ENCODE measurements at places on chromosomes 4 and X. TPM values are rescaled to one million over a fixed set of nuclear protein-coding genes. Genes with fewer than 3 reads are reported as not detected.
A peak's percentile ranks its signal among the peaks of the same experiment; 100 is the strongest.

DNA sequence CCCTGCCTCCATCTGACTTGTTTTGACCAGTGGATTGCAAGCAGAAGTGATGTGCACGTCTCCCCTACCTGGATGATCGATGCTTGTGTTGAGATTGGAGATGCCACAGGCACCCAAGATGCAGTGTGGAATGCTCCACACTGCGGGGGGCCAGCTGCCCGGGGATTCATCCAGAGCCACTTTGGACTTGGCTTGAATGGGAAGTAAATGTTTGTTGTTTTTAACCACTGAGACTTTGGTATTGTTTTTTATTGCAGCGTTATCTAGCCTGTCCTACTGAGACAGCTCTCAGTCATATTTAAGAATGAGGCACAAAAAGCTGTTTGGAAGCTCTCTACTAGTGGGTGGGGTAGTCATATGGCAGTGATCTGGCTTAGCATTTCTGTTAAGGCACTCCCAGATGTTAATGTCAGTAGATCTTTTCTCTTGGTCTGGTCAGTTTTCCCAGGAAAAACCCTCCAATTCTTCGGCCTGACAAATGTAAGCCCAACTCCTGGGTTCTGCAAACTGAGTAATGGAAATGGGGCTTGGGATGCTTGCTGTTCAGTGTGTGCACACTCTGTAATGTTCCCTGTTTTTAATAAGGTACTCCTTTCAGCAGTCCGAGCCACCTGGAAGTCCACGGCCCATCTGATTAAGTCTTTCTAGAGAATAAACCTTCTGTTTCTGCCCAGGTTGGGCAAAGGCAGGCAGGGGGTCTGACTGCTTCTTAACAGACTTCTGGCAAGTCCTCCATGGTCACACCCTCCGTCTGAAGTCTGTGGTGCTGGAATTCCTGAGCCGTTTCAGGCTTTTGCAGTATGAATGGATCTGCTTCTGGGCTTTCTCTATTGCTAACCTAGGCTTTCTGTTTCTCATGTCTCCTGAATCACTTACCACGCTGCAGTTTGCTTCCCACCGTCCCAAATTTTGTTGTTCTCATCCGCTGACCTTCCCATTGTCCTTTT is 74.8 kb downstream of the WWC2 start:
- peak; percentile 63 for DNase-seq

- no peak for DNase-seq
Observed at GRCh38 chr4:126742048-126742447, 890.7 kb upstream of the INTU start.

SH3D19 gene
- total RNA-seq, result 95.9 TPM

DNA sequence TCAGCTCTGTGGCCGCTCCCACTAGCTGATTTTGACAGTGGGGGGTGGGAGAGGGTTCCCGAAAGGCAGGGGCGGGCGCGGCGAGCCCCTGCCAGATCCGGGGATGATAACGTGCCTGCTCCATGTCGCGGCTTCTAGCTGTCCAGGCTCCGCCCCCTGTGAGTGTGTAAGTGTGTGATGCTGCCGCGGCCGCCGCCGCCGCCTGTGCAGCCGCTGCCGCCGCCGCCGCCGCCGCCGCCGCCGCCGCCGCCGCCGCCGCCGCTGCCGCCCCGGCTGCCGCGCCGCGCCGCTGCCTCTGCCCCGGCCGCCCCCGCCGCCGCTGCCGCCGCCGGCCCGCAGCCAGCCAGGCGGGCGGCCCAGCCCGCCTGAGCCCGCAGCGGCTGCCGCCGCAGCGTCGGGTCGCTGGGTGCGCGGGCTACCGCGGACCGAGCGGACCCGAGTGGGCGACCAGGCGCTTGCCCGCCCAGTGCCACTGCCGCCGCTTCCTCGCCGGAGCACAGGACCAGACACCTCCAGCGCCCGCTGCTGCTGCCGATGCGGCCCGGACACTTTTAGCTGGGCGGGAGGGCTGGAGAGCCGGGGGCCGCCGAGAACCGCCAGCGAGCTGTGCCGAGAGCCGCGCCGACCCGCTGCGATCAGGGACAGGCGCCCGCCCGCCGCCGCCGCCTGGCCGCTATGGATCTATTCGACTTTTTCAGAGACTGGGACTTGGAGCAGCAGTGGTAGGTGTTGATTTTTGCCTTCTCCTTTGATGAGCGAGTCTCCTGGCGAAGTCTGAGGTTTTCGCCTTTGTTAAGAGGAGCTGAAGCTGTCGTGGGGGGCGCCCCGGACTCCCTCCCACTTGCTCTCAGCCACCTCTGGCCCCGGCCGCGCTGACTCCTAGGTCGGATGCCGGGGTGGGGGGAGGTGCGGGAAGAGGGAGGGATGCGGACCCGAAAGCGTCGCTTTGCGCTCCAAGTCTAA is at the start of gene AFF2:
TSS of gene AFF2 (plus strand) at position 195 of the 963 bp plus-strand sequence. CDS start at position 676, 481 bp downstream.
- peak; percentile 26 for DNase-seq

NMU gene
- total RNA-seq, result not detected

DNA sequence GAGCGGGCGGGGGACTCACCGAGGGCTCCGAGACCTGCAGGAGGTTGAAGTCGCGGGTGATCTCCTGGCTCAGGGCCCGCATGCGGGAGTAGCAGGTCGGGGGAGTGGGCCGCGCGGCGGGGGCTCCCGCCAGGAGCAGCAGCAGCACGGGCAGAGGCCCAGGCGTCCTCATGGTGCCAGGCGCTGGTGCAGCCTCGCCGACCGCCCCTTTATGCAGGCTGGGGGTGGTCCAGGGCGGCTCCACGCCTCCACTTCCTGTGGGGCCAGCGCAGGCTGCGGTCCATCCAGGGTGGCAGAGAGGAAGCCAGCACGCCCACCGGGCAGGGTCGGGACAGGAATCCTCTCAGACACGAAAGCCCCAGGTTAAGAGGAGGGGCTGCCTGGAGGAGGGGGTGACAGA is at the start of gene CYTL1:
TSS of gene CYTL1 (minus strand) at position 185 of the 400 bp plus-strand sequence. CDS start at position 172, 13 bp downstream.
- no peak for DNase-seq

MGAT4D gene
- total RNA-seq, result not detected

DNA sequence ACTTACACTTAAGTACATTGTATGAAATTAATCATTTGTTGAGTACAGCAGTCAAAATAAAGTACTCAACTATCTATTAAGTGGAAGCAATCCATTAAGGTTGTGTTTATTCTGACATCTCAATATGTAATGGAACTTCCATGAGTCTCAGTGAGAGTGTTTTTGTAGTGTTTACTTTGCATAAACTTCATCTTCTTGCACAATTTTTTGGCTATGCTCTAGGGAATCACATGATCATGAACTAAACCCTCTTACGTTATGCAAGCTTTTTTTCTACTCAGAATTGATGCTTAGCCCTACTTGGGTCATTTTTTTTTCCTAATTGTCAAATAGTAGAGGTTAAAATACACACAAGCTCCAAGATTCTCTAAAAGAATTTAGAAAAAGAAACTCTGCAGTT is 21.1 kb upstream of the PIGA start:
- peak; percentile 81 for DNase-seq

BST1 gene
- 54.9 TPM for total RNA-seq

- DNase-seq, result no peak
Observed at GRCh38 chr4:56463711-56464110, 3.7 kb upstream of the SRP72 start.

TMEM33 gene
- 164 TPM for total RNA-seq

IDH3G gene
- 46.0 TPM for total RNA-seq

NCAPG gene
- total RNA-seq, result 60.1 TPM

GRCh38 chr4:94574616-94575015 is 122.9 kb downstream of the PDLIM5 start:
- DNase-seq, result peak; percentile 52

GRCh38 chr4:82678051-82678450 is 116.3 kb upstream of the TMEM150C start:
- DNase-seq, result no peak

DNA sequence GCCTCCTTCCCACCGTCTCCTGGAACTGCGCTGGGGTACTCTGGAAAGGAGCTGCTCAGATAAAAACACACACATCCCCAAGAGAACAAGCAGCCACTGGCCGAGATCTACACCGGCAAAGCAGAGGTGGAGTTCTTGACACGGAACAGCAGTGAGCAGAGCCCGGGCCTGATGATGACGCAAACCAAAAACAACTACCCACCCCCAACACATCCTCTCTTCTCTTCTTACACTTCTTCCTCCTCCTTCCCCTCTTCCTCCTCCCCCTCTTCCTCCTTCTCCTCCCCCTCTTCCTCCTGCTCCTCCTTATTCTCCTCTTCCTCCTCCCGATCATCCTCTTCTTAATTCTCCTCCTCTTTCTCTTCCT is 4.6 kb downstream of the PNMA5 start:
- DNase-seq, result peak; percentile 23

SRPK3 gene
- not detected for total RNA-seq

- peak; percentile 58 for DNase-seq
Observed at GRCh38 chr4:139171876-139172691, 4.9 kb downstream of the ELF2 start.

DNA sequence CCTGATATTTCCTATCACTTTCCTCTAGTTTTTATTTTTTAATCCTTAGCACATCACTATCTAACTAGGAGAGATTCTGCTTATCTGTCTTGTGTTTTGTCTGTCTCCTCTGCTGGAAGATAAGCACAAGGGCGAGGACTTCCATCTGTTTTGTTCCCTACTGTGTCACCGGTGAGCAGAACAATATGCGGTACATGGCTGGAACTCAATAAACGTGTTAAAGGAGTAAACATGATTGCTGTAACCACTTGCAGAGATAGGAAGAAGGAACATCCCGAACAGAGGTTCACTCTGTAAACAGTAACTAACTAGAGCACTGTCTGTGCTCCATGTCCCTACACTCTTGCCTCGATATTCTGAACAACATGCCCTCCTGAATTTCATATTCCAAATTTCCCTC is 5.2 kb downstream of the HS3ST1 start:
- no peak for DNase-seq

TLR2 gene
- total RNA-seq, result not detected

- peak; percentile 28 for DNase-seq
Observed at GRCh38 chr4:10158333-10158942, 41.8 kb upstream of the WDR1 start.

DNA sequence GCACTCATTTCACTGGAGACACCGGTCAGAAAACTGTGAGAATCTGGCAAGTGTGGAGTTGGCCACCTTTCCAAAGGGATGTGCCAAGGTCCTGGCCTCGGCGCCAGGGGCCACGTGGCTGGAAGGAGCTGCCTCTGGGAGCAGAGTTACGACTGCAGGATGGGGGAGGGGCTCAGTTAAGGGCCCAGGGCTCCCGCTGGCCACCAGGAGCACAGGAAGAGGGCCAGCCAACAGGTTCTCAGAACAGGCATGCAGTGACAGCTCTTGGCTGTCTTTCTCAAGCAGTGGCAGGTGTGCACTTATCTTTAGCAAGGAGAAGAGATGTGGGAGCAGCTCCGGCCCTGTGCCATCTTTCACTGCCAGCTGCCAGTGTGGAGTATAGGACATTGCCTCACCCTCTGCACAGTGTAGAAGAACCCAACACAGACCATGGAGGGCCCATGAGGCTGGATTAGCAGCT is 115.9 kb upstream of the RBPJ start:
- DNase-seq, result peak; percentile 53

DNA sequence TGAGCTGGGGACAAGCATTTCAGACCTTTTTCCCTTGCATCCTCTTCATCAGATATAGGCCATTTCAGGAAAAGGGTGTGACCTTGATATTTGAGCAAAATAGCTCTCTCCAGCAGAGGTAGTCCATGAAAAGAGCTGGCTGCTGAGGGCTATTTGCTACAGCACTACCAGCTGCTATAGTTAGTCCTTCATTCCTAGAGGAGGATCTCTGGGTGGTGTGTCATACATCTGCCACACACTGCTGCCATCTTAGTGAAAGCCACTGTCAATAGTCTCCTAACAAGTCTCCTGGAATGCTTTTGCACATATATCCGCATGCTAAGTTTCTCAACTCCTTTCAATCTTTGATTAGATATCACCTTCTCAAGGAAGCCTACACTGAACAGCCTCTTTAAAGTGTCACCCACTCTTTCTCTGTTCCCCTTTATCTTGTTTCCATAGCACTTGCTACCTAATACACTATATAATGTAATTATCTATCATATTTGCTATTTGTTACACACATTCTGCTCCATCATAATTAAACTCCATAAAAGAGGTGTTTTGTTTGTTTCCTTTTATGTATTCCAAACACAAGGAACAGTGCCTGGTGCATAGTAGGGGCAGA is 131.9 kb downstream of the TBC1D19 start:
- DNase-seq, result no peak

GRCh38 chr4:40288566-40288965 is 46.6 kb upstream of the CHRNA9 start:
- DNase-seq, result no peak

DNA sequence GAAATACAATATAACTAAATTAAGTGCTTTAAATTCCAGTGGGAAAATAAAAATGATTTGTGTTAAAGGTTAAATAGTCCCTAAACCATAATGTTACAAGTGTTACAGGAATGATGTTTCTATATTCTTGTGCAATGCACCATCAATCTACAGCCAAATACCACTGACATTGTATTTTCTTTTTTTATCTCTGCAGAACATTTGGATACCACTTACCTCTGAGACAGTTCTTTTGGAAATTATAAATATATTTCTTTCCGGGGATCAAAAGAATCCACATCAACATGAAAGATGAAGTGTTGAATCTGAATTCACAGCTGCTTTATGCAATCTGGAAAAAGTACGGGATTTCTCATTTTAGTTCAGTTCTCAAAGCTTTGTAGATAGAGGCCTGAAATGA is 518.3 kb upstream of the AGA start:
- DNase-seq, result no peak

GRCh38 chrX:1592470-1593142 is 1.2 kb downstream of the AKAP17A start:
- peak; percentile 19 for DNase-seq

GRCh38 chr4:143372093-143372915 is 35.6 kb downstream of the GAB1 start:
- DNase-seq, result no peak

DNA sequence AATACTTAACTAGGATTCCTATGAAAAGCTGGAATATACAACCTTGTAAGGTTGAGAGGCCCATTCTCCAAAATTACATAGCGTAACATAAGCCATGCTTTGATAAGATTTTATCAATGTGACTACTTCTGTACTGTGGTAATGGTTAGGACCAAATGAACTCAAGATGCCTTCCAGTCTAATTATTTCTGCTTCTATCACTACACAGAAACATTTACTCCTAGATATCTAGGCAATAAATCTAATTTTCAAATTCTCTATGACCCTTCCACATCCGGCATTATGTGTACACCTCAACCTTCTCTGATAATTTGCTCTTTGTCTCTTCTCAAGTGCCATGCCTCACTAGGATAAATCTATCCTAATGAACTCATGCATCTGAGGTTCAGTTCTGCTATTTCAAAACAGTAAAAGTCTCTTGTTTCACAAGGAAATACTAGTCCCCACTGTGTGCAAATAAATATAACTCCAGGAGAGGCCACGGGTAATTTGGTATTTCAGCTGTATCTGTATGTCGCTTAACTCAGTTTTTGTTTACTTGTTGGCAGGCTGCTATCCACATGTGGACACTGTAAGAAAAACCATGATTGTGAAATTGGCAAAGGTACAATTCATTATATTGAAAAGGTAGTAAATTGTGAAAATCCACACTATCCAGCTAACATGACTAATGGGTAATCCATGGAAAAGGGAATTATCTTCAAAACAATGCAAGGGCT is 93.3 kb downstream of the PRDM5 start:
- DNase-seq, result peak; percentile 38

NDST4 gene
- total RNA-seq, result not detected

Data from fibroblast of the aortic adventitia (primary cell).